ENCODE measurements at places on chromosomes 6 and 20. TPM values are rescaled to one million over a fixed set of nuclear protein-coding genes. Genes with fewer than 3 reads are reported as not detected.

GRCh38 chr6:74579047-74579446, 626.8 kb downstream of the COL12A1 start:
- no peak overlapping the region for H3K4me3 ChIP-seq
- H3K27me3 ChIP-seq, result no peaks in the 10 kb centered on the region
- H3K36me3 ChIP-seq, result no peaks in the 10 kb centered on the region
- H3K4me1 ChIP-seq, result no peaks in the 10 kb centered on the region
- no peak for DNase-seq

DNA sequence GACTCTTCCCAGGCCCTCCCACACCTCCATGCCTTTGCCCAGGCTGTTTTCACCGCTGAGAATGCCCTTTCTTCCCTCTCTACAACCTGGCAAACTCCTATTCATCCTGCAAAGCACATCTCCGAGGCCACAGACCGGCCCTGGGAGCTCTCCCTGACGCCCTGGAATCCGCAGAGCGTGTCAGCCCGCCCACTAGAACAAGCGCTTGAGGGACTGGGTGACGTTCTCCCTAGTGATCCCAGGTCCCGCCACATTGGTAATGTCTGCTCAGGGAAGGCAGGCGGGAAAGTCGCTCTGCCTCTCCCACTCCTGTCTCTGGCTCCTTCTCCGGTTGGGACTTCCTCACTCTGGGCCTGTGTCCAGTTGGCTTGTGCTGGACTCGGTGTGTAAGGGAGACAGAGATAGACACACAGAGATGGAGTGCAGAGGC, 61.6 kb downstream of the SRC start:
- no peak overlapping the region for H3K4me3 ChIP-seq
- peaks cover 8% of the 10 kb centered on the region for H3K4me1 ChIP-seq
- no peak for DNase-seq
- H3K27ac ChIP-seq, result no peak overlapping the region
- peaks cover 16% of the 10 kb centered on the region for H3K36me3 ChIP-seq
- H3K27me3 ChIP-seq, result peaks cover 19% of the 10 kb centered on the region

DNA sequence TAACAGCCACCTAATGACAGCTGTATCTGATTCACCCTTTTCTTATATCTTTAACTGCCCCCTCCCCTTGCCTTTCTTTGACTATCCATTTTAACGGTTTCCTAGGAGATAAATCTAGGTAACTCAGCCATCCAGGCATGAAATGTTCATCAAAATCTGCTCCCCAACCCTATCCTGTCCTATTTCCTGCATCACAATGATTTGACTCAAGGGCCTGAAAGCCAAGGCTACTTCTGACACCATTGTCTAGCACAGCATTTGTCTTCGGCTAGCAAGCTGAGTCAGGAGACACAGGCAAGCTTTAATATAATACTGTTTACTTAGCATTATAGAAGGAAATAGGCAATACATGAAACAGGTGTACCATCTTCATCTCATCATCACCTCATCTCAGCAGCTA, 31.6 kb upstream of the MANEA start:
- H3K4me3 ChIP-seq, result no peak overlapping the region
- no peak overlapping the region for H3K27ac ChIP-seq
- no peaks in the 10 kb centered on the region for H3K4me1 ChIP-seq
- no peaks in the 10 kb centered on the region for H3K36me3 ChIP-seq

- H3K27ac ChIP-seq, result no peak overlapping the region
- no peaks in the 10 kb centered on the region for H3K36me3 ChIP-seq
- no peaks in the 10 kb centered on the region for H3K4me1 ChIP-seq
Observed at GRCh38 chr6:156160007-156160794, 617.0 kb upstream of the ARID1B start.

GRCh38 chr6:141551318-141551717, 581.4 kb upstream of the GJE1 start:
- no peaks in the 10 kb centered on the region for H3K4me1 ChIP-seq
- DNase-seq, result no peak

DNA sequence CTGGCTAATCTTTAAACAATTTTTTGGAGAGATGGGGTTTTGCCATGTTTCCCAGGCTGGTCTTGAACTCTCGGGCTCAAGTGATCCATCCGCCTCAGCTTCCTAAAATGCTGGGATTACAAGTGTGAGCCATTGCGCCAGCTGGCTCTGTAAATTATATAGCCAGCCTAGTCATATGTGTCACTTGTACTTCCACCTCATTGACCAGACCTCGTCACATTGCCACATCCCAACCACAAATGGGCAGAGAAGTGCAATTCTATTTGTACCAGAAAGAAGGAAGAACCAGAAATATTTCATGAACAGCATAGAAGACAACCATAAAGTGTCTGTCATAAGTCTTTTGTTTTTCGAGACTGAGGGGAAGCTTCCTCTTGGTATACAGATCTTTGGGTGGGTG, 304.9 kb upstream of the RNF24 start:
- H3K36me3 ChIP-seq, result no peaks in the 10 kb centered on the region
- no peaks in the 10 kb centered on the region for H3K27me3 ChIP-seq
- H3K4me3 ChIP-seq, result no peak overlapping the region
- H3K4me1 ChIP-seq, result peaks cover 3% of the 10 kb centered on the region

- no peaks in the 10 kb centered on the region for H3K27me3 ChIP-seq
- H3K4me1 ChIP-seq, result peaks cover 24% of the 10 kb centered on the region
- H3K27ac ChIP-seq, result peak overlapping the region; percentile 98
Observed at GRCh38 chr6:30557683-30557981, 537 bp downstream of the PRR3 start.

DNA sequence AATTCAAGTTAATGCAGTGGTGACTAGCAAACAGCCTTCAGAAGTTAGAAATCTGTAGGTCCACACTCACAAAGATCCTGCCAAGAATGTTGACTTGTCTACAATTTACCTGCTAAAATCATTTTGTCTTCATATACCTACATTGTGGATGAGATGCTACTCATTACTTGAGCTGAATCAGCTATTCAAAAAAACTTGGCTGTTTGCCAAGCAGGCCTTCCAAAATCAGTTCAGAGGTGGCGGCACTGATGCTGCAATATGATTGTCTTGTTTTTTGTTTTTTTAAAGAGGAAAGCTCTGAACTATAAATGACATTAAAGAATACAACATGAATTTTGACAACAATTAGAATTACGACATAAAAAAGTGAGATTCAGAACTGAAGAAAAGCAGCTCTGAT, 354.7 kb upstream of the KHDRBS2 start:
- no peak overlapping the region for H3K4me3 ChIP-seq
- no peaks in the 10 kb centered on the region for H3K4me1 ChIP-seq
- no peak for DNase-seq
- no peaks in the 10 kb centered on the region for H3K27me3 ChIP-seq

DNA sequence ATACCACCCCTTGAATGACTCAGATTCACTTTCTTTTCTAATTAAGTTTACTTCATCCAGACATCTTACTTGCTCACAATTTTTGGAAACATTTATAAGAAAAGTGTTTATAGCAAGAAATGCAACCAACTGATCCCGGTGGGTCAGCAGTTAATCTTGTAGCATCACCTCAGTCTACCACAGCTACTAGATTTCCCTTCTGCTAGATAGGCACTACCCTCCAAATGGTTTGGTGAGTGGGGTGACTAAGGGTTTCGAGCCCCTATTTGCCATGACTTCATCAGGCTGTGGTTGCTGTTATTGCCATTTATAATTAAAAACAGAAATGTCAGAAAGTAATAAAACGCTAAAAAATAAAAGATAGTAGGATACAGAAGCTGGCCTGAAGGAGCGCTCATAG, 930.1 kb upstream of the GJE1 start:
- no peak overlapping the region for H3K4me3 ChIP-seq
- H3K27ac ChIP-seq, result no peak overlapping the region
- no peaks in the 10 kb centered on the region for H3K4me1 ChIP-seq
- no peaks in the 10 kb centered on the region for H3K36me3 ChIP-seq

DNA sequence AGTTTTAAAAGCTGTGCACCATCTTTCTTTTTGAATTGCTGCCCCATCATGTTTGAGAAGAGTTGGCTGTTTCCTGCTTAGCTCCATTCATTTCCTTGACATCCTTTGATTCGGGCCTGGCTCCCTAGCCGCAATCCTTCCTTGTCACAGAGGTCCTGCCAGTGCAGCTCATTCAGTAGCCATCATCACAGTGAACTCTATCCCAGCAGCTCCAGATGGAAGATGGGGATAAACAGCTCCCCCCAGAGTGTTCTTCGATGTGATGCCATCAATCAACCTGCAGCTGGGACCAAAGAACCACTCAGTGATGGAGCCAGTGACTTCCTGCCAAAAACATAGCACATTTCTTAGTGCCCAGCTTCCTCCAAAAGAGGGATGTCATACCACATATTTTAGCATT, 158.8 kb downstream of the FRK start:
- DNase-seq, result no peak
- H3K27me3 ChIP-seq, result no peaks in the 10 kb centered on the region
- no peak overlapping the region for H3K27ac ChIP-seq
- H3K4me3 ChIP-seq, result no peak overlapping the region

- peak; percentile 65 for DNase-seq
- peak overlapping the region; percentile 98 for H3K4me3 ChIP-seq
- H3K4me1 ChIP-seq, result peaks cover 27% of the 10 kb centered on the region
- H3K36me3 ChIP-seq, result no peaks in the 10 kb centered on the region
Observed at GRCh38 chr20:63628246-63628975, 1.5 kb upstream of the GMEB2 start.

DNA sequence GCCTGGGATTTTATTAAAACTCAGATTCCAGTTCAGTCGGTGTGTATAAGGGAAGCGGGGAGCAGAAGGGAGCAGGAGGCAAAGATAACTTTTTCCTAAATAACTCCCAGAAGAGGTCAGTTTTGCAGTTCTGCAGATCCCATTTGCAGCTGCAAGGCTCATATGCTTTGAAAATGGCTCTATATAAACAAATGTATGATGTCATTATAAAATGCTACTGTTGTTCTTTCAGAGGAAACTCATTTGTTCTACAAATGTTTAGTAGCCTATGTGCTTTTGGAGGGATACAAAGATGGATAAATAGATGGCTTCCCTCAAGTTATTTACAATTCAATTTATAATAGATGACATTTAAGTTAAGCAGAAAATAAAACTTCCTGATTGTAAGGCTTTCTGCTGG, 29.2 kb upstream of the DSP start:
- no peak overlapping the region for H3K4me3 ChIP-seq
- H3K36me3 ChIP-seq, result no peaks in the 10 kb centered on the region
- H3K4me1 ChIP-seq, result no peaks in the 10 kb centered on the region
- no peak overlapping the region for H3K27ac ChIP-seq
- peaks cover 5% of the 10 kb centered on the region for H3K27me3 ChIP-seq
- no peak for DNase-seq

DNA sequence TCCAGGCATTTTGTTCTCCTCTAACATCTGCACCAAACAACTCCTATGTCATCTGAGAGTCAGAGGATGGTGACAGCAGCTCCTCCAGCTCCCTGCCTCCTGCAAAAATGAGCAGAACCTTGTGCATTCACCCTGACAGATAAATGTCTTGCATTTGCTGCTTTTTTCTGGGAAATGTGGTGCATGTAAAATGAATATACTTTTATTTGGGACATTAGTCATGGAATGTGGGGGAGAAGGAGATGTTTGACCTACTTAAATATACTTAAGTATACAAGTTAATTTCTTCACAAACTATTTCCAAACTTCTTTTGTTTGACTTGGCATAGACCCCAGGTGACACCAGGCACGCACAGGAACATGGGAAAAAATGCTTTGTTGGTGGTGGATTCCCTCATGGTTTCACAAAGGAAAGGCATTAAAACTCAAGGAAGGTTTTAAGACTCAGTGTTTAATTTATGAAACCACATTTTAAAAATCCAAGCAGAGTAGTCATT, 181.8 kb upstream of the MCHR2 start:
- no peak for DNase-seq
- H3K36me3 ChIP-seq, result no peaks in the 10 kb centered on the region
- no peak overlapping the region for H3K4me3 ChIP-seq
- no peak overlapping the region for H3K27ac ChIP-seq
- H3K4me1 ChIP-seq, result no peaks in the 10 kb centered on the region

- H3K27me3 ChIP-seq, result no peaks in the 10 kb centered on the region
- H3K36me3 ChIP-seq, result no peaks in the 10 kb centered on the region
- DNase-seq, result no peak
- H3K4me1 ChIP-seq, result no peaks in the 10 kb centered on the region
Observed at GRCh38 chr6:20377623-20378265, 23.9 kb upstream of the E2F3 start.

GRCh38 chr6:126446248-126446647, 106.3 kb downstream of the CENPW start:
- H3K27ac ChIP-seq, result no peak overlapping the region
- no peaks in the 10 kb centered on the region for H3K27me3 ChIP-seq
- H3K36me3 ChIP-seq, result no peaks in the 10 kb centered on the region
- no peak for DNase-seq
- no peaks in the 10 kb centered on the region for H3K4me1 ChIP-seq

DNA sequence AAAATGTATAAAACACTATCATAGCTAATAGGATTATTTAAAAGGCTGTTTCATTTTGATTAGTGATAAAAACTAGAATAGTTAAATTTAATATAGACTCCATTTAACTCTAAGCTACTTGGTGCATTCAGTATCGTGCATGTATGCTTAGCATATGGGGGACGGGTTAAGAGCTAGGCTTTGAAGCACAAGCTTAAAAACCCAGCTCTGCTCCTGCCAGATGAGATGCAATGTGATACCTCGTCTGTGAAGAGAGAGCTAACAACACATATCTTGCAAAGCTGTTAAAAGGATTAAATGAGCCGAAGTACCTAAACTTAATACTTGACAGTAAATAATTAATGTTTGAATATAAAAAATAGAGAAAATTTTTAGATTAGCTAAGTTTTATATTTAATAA, 42.2 kb downstream of the DTNBP1 start:
- H3K36me3 ChIP-seq, result no peaks in the 10 kb centered on the region
- no peaks in the 10 kb centered on the region for H3K27me3 ChIP-seq
- peaks cover 41% of the 10 kb centered on the region for H3K4me1 ChIP-seq
- no peak overlapping the region for H3K27ac ChIP-seq
- no peak for DNase-seq

GRCh38 chr6:29679962-29680361, 990 bp downstream of the ZFP57 start:
- DNase-seq, result no peak
- H3K27me3 ChIP-seq, result peaks cover 8% of the 10 kb centered on the region
- no peak overlapping the region for H3K27ac ChIP-seq
- H3K4me3 ChIP-seq, result no peak overlapping the region

DNA sequence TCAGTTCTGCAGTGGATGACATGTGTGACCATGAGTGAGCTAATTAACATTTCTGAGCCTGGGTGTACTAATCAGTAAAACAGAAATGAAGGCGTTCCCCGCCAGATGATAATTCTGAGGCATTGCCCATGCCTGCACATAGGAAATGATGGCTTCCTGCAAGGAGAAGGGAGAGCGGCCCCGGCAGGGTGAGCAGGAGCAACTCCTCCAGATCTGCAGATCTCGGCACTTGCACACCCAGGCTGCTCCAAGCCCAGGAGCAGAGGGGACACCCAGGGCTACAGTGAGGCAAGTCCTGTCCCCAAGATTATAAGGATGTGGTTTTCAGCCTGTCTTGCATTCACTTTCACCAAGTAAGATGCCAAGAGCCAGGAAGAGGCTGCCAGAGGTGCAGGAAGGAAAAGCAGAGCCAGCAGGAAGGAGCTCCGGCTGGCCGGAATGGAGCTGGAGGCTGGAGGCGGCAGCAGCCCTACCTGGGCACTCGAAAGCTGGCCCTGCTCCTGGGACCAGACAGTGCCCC, 177.5 kb upstream of the CST7 start:
- H3K27me3 ChIP-seq, result peaks cover 6% of the 10 kb centered on the region
- H3K4me1 ChIP-seq, result no peaks in the 10 kb centered on the region
- no peak for DNase-seq
- H3K4me3 ChIP-seq, result no peak overlapping the region
- no peaks in the 10 kb centered on the region for H3K36me3 ChIP-seq

Gene RAB22A
- 22.6 TPM for total RNA-seq

Gene MSH5
- 14.9 TPM for total RNA-seq

Gene PHACTR1
- 91.0 TPM for total RNA-seq

Gene EPPIN
- total RNA-seq, result 0.38 TPM

Measured in lower lobe of right lung (tissue), 2 donors.